ENCODE measurements at places on chromosomes 16 and 17.

- DNase-seq, result no peak
These were observed 14.5 kb upstream of the MYCBPAP start for GRCh38 chr17:50493744-50494143.

DNA sequence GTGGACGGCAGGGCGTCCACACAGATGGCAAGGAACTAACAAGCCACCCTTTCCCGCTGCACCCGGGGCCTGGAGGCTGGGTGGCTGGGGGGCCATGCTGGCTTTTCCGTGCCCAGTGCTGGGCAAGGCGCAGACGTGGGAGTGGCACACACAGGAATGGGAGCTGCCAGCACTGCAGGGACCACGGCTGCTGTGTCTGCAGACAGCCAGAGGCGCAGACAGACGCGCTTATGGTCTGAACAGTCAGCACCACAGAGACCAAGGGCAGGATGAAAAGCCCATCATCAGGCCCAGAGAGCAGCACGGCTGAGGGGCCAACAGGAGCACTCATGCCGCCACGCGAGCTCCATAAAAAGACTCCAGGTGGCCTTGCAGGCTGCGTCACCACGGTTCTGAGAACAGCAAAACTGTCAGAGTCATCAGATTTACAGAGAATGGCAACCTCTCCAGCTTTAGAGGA, 24.0 kb downstream of the PDIA2 start:
- peak; percentile 5 for DNase-seq

GRCh38 chr16:50428742-50429141, 60.0 kb upstream of the BRD7 start:
- DNase-seq, result no peak

DNA sequence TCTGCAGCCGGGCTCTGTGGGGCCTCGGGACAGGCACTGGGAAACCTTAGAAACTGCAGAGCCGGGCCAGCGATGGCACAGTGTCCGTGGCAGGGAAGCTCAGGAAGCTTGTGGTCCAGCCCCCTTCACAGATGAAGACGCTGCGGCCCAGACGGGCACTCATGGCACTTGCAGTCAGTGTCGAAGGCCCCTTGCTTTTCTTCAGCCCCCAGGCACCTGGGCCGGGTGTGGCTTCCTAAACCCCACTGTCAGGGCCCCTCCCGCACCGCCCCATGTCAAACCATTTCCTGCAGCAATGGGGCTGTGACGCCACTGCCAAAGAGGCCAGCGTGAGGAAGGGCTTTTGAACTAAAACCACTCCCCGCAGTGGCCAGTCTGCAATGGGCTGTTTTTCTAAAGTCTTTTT, 164.0 kb downstream of the LAT start:
- DNase-seq, result no peak

DNA sequence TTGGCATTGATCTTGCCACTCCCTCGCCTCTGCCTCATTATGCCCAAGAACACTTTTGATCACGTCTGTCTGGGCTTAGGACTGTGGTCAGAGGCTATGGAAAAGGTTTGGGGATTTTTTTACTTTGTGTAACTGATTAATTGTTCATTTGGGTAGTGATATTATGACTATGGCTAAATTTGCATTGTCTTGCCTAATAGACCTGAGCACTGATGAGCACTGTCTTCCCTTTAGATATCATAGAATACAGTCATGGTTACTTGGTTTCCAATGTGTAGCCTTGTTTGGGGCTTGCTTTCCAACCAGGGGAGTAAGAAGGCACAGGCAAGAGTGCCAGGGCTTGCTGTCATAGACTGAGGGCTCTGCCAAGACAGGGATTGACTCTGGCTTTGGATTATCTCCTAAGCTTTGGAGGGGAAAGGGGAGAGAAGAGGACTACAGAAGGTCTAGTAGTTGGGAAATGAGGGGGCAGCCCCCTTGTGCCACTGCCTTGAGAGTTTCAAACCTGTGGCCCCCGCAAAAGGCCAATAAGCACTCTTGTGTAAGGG, 13.7 kb downstream of the LIMD2 start:
- DNase-seq, result no peak

- DNase-seq, result no peak
These were observed 324.0 kb upstream of the MON1B start for GRCh38 chr16:76866994-76867393.

DNA sequence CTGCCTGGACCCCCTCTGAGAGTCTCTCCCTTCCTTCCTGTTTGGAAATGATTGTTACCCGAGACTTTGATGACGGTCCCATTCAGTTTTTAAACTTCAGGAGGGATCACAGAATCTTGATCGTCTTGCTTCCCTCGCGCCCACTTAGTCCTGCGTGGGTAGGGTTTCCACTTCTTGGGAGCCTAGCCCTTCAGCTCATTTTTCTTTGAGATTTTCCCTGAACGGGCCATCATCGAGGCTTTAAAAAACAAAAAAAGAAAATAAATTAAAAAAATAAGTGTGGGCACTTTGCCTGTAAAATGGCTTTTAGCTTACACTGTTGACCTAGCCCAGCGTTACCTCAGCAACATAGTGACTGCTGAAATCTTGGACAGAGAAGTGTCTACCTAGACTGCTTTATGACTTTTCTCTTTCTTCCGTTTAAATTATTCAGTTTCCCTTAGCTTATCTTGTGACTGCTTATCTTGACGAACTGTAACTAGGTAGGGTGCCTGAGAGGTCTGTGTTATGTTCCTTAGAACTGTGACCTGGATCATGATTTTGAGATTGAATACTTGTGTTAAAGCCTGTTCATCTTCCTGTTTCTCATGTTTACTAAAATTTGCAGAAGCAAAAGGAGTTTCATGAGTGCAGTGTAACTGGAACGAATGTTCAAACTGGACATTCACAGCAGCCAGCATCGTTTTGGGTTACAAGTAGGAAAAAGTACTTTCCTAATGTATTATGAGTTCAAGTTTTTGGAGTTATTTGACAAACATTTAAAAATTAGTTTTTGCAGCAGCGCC, 874 bp downstream of the WWP2 start:
- DNase-seq, result no peak

- no peak for DNase-seq
These were observed 55.6 kb downstream of the CYTH1 start for GRCh38 chr17:78726513-78726912.

- DNase-seq, result no peak
These were observed 182.5 kb downstream of the ZNF18 start for GRCh38 chr17:11814655-11815262.

DNA sequence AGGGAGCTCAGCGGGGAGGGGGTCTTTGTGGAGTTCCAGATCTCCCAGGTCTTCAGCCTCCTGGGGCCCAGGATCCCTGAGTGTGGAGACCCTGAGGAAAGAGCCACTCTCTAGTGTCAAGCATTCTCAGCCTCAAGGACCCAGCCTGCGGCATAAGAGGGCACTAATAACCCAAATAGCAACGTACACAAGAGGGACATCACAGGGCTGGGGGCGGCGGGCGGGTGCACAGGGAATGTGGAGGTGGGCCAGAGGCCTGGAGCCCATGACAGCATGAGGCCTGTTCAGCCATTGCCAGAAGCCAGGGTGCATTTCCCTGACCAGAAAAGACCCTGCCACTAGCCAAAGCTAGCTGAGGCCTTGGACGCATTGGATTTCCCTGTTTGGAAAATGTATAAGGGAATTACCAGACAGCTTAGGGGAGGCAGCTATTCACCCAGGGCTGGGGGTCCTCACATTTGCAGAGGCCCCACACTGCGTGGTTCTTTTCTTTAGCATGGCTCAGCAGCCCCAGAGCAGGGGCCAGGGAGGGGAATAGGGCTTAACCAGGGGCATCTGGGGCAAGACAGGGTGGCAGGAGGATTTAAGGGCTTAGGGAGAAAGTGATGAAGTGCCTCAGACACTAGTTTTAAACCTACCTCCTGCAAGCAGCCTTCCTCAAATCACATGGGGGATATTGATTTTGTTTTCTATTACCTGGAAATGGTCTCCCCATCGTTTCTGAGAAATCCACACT, 13.5 kb upstream of the ALOX15B start:
- no peak for DNase-seq

DNA sequence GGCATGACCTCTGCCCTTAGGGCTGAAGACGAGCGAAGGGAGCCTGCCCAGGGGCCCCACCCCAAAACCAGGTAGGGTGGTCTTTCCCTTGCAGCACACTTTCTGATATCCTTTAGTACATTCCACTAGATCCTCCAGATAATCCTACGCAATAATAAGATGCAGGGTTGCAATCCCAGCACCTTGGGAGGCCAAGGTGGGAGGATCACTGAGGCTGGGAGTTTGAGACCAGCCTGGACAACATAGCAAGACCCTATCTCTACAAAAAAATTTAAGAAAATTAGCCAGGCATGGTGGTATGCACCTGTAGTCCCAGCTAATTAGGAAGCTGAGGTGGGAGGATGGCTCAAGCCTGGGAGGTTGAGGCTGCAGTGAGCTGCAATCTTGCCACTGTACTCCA, 34.9 kb upstream of the MLKL start:
- no peak for DNase-seq

GRCh38 chr16:78421181-78421708, 321.8 kb downstream of the WWOX start:
- no peak for DNase-seq

- no peak for DNase-seq
These were observed 15.7 kb downstream of the IGFBP4 start for GRCh38 chr17:40458851-40459482.

DNA sequence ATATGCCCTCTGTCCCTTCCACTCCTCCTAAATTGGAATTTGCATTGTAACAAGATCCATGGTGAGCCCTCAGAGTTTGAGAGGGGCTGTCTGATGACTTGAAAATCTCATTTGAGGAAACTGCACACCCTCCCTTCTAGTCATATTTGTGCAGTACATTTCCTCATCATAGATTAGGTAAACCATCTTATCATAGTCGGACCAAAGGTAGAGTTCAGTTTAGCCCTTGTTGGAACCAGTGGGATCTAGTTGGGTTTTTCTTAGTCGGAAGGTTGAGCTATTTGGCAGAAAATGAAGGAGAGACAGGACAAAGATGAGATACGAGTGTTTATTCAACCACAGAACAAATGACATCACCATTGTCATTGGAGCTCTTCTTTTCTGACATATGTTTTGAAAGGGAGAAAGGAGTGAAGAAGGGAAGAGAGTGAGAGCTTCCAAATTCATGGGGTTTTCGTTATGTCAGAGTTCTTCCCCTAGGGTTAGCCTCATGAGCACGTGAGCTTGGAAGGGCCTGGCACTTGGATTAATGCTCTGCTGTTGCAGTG, 15.8 kb upstream of the KRT20 start:
- DNase-seq, result no peak

- DNase-seq, result no peak
These were observed 5.6 kb downstream of the CD19 start for GRCh38 chr16:28937222-28937876.

DNA sequence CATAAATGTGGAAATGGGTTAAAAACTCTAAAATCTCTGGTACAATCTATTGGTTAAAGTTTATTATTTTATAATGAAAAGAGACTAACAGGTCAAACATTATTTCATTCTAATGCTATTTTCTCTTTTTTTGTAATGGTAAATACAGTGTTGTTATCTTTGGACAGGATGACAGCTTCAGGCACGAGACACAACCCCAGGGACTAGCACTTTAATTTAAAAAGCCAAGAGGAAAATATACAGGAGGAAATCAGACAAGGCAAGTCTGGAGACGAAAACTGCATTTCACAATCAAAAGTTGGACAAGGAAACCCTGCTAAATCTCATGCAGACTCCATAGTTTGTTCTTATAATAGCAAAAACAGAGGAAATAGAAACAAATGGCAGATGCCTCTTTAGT, 589.1 kb upstream of the CDH8 start:
- DNase-seq, result no peak

DNA sequence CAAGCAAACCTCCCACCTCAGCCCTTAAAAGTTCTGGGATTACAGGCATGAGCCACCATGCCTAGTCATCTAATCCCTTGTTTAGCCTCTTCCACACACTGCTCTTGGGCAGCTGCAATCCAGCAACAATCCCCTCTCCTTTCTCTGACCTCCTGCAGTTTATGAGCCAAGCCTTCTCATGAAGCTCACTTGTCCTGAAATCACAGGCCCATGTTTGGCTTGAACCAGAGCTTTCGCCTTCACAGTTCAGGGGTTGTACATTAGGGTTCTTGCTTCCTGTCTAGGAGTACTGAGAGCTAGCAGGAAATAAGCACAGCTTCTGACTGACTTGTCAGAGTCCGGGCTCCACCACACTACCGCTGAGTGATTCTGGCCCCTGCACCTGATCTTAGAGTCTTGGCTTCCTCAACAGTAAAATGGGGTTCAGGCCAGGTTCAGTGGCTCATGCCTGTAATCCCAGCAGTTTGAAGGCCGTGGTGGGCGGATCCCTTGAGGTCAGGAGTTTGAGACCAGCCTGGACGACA, 16.3 kb downstream of the ERAL1 start:
- no peak for DNase-seq

GRCh38 chr16:4303973-4304372, 11.9 kb upstream of the GLIS2 start:
- DNase-seq, result no peak

DNA sequence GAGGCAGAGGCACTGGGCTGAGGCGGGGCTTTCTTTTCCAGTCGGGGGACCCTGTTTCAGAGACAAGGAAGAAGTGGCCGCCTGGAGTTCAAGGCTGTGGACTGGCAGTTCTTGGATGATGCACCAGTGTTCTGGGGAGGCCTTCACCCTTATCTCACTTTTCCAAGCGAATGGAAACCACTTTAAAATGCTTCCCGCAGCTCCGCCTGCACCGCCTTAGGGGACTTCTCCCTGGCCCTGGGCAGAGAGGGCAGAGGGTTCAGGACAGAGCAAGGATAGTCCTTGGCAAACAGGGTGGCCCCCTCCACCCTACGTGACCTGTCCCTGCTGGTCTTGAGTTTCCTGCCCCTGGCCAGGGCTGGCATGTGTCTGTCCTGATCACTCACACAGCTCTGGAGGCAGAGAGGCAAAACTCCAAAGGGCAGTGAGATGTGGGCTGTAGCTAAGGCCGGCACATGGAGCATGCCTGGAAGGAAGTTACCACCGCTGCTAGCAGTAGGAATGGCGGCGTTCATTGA, 20.6 kb downstream of the RTN4RL1 start:
- no peak for DNase-seq

- no peak for DNase-seq
These were observed 78.9 kb upstream of the FBXO47 start for GRCh38 chr17:39045948-39046679.

GRCh38 chr16:10386517-10387100, 748 bp downstream of the ATF7IP2 start:
- no peak for DNase-seq

- DNase-seq, result no peak
These were observed 102.1 kb downstream of the PITPNC1 start for GRCh38 chr17:67479148-67479547.

- no peak for DNase-seq
These were observed 50.3 kb downstream of the ZFPM1 start for GRCh38 chr16:88503374-88503770.

DNA sequence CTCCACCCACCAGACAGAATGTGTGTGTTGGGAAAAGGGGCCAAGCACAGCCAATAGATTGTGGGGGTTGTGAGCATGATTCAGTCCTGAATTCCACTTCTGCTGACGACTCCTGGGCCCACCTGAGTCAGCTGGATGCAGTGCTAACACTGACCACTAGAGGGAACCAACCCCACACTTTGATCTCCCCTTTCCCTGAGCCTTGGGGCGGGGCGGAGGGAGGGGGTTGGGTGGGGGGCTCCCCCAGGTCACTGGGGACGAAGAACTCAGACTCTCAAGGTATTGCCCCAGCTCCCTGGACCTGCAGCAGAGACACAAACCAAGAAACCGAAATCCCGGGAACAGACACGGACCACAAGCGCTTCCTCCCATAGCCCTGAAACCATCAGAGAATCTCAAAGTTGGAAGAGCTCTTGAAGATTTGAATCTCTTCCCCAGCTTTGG, 621 bp upstream of the CSHL1 start:
- DNase-seq, result peak; percentile 26

GRCh38 chr17:73092523-73093135, at the start of gene SLC39A11:
SLC39A11 (minus strand) TSS chr17:73092688; CDS start chr17:73088764, 3,924 bp downstream.
- DNase-seq, result peak; percentile 93
